ENCODE measurements at places on chromosomes 1 and 21.

GRCh38 chr1:161132410-161133219 lies at the start of gene DEDD:
Gene DEDD, minus strand, starts transcription at chr1:161132667. Its CDS starts 8,205 bp downstream, at chr1:161124462.
- peak; percentile 91 for DNase-seq

DNA sequence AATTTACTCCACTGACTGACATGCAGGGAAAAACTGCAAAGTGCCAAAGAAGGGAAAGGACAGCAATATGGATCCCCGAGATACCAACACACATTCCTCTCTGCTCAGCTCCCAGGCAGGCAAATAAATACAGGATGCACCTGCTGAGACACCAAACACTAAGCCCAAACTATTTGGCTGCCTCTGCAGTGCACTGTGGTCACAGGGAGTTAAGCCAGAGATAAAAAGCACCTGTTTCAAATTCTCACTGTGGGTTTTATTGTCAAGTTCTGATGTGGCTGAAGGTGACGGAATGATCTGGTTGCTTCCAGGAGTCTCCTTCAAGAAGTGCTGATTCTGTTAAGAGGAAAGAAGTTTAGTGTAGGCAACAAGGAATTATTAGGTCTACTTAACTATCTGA lies 17.7 kb downstream of the TEX38 start:
- DNase-seq = no peak

DNA sequence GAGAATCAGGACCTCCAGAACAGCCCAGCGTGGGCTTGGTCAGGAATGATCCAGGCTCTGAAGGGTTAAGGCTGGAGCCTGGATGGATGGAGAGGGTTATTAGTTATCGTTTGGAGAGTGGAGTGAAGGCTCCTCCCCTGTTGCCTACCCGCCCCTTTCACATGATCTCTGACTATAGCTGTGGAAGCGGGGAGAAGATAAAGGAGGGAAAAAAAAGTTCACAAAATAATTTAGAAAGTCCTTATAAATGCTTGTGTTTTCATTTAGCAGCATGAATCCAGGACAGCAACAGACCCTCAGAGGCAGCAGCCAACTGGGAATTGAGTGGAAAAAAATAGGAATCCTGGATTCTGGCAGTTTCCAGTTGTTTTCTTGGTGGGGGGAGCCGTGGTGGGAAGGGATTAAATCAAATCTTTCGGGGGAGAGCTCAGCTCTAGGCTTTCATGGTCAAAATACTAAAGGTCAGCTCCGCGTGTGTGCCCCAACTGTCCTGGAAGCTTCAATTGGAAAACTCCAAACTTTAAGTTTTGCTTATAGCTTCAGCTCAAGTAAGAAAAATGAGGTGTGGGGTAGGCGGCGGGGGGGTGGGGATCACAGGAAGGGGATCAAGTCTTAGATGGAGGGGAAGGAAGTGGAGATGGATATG lies 595 bp upstream of the DDR2 start:
- no peak for DNase-seq

DNA sequence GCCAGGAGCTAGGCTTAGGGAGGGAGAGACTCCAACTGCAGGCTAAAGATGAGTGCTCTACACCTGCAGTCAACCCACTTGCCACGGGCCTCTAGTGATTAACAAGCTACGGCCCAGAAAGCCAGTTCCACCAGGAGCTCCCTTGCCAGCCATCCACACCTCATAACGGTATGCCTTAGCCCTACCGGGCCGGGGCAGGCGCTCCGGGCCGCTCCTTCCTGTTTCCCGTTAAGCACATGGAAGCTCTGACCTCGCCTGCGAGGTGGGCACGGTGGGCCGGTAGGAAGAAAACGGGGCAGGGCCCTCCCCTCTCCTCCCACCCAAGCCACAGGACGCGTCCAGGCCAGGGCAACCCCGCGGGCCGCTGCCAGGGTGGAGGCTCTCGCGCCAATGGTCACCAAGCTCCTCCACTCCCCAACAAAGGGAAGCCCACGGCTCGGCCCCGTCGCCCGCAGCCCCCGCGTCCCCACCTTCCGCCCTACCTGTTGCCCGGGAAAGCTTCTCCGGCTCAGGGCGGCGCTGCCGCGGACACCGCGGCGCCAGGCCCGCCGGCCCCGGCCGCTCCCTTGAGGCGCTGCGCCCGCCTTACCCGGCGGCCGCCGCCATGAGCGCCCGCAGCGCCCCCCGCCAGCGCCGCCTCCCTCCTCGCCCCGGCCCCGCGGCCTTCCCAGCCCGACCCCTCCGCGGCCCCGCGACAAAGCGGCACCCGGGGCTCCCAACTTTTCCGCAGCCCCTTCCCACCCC lies 627 bp downstream of the CERS2 start:
- peak; percentile 72 for DNase-seq

- DNase-seq = no peak
These were observed 50.9 kb upstream of the SCYL3 start for GRCh38 chr1:169944621-169945020.

DNA sequence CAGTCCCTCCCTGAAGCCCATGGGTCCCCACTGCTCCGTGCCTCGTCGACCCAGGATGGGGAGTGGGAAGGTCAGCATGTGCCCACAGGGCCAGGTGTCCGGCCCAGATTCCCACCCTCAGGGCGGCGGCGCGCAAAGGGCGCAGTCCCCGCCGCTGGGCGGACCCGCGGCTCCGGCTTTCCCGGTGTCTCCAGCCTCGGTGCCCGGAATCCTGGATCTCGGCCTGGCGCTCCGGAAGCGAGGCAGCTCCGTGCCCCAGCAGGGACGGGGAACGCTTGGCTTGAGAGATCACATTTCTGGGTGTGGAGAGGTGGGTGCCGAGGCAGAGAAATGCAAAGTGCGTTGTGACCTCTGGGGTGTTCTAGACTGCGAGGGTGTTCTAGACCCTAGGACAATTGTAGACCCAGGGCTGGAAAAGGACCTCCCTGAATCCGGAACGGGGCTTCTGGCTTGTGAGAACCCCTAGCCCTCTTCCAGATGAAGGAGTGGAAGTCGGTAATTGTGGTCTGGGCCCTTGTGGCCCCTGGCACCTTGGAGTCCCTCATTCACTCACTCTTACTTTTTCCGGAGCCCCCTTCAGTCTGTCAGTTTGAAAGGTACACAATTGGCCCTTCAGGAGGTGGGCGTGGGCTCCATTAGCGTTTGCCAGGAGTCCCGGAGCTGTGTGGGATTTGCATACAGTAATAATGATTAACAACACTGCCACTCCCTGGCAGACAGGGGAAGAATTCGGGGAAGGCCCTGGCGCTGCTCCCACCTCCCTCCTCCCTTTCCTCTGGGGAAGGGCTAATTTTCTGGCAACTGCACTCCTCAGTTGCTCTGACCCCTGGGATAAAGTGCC lies 1.6 kb upstream of the KCND3 start:
- DNase-seq = peak; percentile 61

GRCh38 chr1:175797576-175797975 lies 54.2 kb upstream of the TNR start:
- DNase-seq = no peak

DNA sequence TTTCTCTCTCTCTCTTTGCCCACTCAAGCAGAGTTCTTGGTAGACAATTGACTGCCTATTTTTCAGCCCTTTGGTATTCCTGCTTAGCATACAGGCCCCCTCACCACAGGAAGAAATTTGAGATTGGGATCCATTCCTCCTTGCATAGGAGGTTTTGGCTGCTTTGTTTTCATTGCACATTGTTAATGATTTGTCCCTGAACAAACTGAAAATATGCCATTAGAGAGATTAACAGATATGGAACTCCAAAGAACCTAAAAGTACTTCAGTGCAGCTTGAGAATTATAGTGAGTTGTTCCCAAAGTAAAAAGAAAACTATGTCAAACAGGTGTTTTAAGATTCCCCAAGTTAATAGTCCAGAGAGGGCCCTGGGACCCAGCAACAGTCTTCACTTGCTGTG lies 200.0 kb downstream of the TTLL7 start:
- DNase-seq = no peak

DNA sequence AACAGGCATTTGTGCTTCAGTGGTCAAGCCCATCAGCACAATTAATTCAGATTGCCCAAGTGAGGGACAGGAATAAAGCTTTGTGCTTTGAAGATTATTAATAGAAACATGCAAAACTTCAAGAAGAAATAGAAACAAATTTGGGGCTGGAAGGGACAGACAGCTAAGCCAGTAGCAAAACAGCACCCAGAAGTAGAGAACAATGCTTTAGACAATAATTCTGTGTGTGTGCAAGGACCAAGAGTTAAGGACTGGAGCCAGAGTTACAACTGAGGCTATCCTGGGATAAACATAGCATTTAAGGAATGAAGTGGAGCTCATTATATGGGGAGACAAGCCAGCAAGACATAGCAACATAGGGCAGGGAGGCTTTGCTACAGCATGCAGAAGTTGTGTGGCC lies 251.9 kb upstream of the DAB1 start:
- DNase-seq = no peak

DNA sequence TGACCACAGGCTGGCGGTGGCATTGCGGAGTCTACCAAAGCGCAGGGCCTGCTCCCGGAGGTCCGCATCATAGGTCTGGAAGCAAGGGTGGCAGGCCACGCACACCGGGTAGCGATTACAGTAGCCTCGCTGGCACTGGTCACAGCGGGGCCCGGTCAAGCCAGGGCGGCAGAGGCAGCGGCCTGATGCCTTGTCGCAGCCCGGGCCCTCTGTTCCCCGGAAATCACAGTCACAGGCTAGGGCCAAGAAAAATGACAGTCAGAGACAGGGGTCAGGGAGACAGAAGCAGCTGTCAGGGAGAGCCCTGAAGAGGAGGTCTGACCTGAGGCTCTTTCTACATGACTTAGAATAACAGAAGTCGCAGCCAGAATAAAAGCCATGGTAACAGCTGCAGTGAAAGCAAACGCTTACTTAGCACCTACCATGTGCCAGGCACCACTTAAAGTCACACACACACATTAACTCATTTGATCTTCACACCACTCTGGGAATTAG lies 26.4 kb downstream of the LAMB3 start:
- DNase-seq = no peak

- no peak for DNase-seq
These were observed 28.7 kb downstream of the ABCA4 start for GRCh38 chr1:94092210-94092613.

- DNase-seq = no peak
These were observed 1.6 kb upstream of the DDX59 start for GRCh38 chr1:200671235-200671786.

DNA sequence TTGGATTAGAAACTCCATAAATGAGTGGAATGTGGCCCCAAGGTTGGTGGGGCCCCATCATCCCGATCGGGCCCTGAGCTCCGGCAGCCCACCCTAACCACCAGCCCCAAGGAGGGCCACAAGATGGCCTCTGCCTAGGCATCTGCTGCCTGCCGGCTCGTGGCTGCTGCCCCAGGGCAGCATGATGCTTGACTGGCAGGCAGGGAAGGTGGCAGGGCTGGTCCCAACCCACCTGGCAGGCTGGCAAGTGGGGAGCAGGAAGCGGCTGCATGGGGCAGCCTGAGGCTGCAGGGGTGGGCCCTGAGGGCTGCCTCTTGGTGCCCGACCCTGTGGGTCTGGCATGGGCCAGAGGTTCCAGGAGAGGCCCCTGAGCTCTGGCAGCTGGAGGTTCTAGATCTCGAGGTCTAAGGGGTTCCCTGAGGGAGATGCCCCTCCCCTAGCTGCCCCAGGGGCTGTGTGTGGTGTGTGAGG lies 760 bp upstream of the GJC2 start:
- DNase-seq = no peak

DNA sequence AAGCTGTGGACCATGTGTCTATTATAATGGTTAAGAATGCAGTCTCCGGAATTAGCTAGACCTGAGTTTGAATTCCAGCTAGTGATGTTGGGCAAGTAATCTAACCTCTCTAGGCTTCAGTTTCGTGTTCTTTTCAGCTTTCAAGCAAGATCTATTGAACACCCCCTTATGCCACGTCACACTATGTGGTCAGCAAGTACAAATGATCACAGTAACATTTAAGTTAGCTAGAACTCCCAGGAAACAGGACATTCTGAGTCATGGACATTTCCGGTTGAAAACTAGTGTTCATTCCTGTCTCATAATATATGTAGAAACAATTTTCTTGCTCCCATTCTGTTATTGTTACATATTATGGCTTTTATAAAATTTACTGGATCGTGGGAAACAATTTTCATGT lies 34.0 kb upstream of the NHLH2 start:
- no peak for DNase-seq

- DNase-seq = no peak
These were observed 652 bp downstream of the ARL8A start for GRCh38 chr1:202143768-202144401.

Measured in hippocampal formation (tissue), 2 donors.